Activated CD4-positive, alpha-beta T cell treated with anti-CD3 and anti-CD28 coated beads, Interleukin-2, amount 10 ng/mL, durations not matched to agents 7 days and 5 days (primary cell): ENCODE measurements at places on chromosomes 13 and 19. TPM values are rescaled to one million over a fixed set of nuclear protein-coding genes. Genes with fewer than 3 reads are reported as not detected.

DNA sequence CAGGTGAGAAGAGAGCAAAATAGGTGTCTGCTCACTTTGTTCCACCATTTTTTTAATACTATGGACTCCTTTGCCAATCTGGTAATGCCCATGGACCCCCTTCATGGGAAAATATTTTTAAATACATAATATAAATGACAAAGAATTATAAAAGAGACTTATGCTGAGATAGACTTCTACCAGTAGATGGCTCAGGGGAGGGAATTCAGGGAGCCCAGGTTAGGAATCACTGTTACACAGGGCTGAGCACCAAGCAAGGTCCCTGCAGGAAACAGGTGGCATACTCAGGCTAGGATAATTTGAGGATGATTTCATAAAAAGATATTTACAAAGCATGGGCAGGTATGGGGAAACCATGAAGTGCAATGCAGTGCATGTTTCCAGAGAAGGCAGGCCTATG lies 525.9 kb downstream of the FGF9 start:
- no peak for DNase-seq
- no peaks in the 10 kb centered on the region for H3K36me3 ChIP-seq

- H3K36me3 ChIP-seq = no peaks in the 10 kb centered on the region
- H3K4me3 ChIP-seq = no peak overlapping the region
- DNase-seq = no peak
- H3K4me1 ChIP-seq = no peaks in the 10 kb centered on the region
- H3K27ac ChIP-seq = no peak overlapping the region
These were observed 279.6 kb downstream of the KLF5 start for GRCh38 chr13:73338389-73338788.

The LAIR2 gene
- total RNA-seq = 3.1 TPM

The FUT3 gene
- total RNA-seq = not detected

The GPC6 gene
- total RNA-seq = not detected
